ENCODE measurements at places on chromosomes 13 and 19.
A peak's percentile ranks its signal among the peaks of the same experiment; 100 is the strongest.

GRCh38 chr19:53626976-53627375 is 4.8 kb upstream of the DPRX start:
- DNase-seq: no peak

GRCh38 chr19:14450168-14450874 is 17.2 kb downstream of the PKN1 start:
- DNase-seq: no peak

DNA sequence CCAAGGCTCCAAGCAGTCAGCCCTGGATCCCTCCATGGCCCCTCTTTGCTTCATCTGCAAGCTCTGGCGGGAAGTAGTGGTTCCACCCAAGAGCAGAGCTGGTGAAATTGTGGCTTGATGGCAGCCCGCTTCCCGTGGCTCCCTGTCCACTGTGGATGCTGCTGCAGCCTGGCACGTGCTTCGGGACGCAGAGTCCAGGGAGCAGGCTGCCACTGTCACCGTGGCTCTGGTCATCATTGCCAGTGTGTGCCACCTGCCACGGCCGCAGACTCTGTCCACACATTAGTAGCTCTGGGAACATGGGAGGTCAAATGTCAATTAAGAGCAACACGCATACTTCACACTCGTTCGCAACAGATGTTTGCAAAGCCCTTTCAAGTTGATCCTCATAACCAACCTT is 40.8 kb upstream of the RNF17 start:
- no peak for DNase-seq

- DNase-seq: no peak
Measured at GRCh38 chr13:39105110-39105509, 66.9 kb downstream of the NHLRC3 start.

- peak; percentile 83 for DNase-seq
Measured at GRCh38 chr13:98451676-98452470, 125.0 kb downstream of the STK24 start.

GRCh38 chr19:41564515-41565378 is 11.2 kb upstream of the CEACAM21 start:
- DNase-seq: no peak

DNA sequence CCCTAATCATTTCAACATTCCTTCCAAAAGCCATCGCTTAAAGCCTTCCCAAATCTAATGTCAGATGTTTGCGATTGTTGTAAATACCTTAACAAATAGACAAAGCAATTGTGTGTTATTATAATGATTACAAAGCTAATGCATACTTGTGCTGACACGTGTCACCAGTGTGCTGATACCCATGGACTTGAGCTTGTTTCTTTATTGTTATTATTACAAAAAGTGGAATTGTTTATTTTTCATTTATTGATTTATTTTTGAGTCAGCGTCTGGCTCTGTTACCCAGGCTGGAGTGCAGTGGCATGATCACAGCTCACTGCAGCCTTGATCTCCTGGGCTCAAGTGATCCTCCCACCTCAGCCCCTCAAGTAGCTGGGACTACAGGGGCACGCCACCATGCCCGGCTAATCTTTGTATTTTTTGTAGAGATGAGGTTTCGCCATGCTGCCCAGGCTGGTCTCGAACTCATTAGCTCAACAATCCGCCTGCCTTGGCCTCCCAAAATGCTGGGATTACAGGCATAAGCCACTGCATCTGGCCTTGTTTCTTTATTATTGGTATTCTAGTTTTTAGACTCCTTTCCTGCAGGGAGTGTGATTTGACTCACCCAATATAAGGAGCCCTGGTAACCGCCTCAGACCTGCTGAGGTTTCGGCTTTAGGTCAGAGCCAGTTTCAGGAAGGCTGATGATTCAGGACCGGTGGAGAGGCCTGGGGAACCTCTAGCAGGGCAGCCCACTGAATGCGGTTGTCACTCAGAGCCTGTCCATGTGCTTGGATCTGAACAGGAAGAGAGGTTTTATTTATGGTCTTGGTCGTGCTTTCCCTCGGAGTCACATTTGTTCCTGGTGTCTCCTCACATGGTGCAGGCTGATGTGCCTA is 2.1 kb upstream of the FBXO17 start:
- no peak for DNase-seq

GRCh38 chr19:19613506-19613905 is 5.0 kb downstream of the PBX4 start:
- DNase-seq: no peak

DNA sequence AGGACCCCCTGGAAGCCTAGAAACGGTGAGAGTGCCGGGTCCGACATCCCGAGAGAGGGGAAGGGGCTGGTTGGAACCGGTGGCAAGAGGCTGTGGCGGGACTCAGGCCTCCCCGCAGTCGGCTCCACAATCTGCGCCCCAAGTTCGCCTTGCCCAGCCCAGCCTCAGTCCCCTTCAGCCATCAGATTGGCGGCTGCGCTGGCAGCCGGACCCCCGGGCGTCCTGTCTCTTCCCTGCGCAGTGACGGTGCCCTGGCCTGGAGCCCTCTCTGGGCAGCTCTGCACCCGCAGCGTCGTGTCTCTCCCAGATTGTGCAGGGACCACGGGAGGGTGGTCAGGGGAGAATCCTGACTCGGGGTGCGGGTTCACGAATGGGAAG is 315 bp downstream of the ZNF492 start:
- no peak for DNase-seq

DNA sequence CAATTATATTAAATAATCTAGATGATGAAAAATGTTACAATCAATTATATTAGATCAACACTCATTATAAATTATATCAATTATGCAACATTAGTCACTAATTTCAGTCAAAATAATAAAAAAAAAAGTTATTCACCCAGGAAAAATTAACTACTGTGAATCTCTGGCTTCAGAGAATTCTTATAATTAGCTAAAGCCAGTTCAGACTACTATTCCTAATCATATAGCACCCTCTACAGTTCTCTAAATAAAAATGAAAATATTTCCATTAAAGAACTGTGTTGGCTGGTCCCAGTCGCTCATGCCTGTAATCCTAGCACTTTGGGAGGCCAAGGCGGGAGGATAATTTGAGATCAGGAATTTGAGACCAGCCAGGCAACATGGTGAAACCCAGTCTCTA is 33.0 kb downstream of the XPO4 start:
- DNase-seq: no peak

- DNase-seq: no peak
Measured at GRCh38 chr19:51697169-51697776, 4.1 kb downstream of the SPACA6 start.

- DNase-seq: no peak
Measured at GRCh38 chr19:8557642-8558238, 19.5 kb downstream of the MYO1F start.

DNA sequence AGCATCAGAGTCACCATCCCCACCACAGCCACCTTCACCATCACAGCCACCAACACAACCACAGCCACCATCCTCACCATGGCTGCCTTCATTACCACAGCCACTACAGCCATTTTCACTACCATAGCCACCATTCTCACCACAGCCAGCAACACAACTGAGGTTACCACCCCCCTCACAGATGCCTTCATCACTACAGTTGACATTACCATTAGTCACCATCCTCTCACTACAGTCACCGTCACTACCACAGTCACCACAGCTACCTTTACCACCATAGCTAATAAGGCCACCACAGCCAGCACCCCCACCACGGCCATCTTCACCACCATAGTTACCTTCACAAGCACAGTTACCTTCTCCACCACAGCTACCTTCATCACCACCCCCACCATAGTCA is 269.6 kb downstream of the DNAJC15 start:
- no peak for DNase-seq

- no peak for DNase-seq
Measured at GRCh38 chr13:42977219-42977659, 14.8 kb downstream of the EPSTI1 start.

DNA sequence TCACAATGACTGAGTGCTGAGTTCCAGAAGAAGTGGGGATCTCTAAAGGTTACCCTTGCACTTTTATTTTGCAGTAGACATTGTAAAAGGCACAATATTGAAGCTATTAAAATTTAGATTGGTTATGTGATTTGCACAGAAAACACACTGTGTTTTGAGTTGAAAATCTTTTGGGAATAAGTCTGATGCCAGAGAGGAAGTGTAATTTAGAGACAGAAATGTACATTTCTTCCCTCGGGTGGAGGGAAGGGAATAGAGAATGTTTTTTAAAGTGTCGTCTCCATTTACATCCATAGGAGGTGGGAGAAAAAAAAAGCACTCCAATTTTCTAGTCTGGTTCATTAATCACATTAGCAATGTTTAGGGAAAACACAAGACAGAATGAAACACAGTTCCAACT is 465.8 kb downstream of the OLFM4 start:
- no peak for DNase-seq

DNA sequence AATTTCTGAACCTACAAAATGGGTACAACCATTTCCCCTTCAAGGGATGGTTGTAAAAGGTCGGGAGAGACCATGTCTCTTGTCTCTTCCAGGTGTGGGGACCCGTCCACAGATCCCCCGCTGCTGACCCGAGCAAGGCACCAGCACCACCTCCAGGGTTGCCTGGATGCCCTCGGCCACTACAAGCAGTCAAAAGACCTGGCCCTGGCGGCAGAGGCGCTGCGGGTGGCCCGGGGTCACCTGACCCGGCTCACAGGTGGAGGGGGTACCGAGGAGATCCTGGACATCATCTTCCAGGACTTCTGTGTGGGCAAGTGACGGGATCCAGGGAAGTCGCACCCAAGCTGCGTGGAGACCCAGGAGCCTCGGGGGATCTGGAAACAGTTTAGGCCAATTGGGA is 4.0 kb downstream of the GTPBP3 start:
- no peak for DNase-seq

GRCh38 chr19:18220632-18221275 is 5.5 kb downstream of the PDE4C start:
- DNase-seq: no peak

- DNase-seq: peak; percentile 63
Measured at GRCh38 chr19:48419158-48419920, 25.9 kb downstream of the GRIN2D start.

DNA sequence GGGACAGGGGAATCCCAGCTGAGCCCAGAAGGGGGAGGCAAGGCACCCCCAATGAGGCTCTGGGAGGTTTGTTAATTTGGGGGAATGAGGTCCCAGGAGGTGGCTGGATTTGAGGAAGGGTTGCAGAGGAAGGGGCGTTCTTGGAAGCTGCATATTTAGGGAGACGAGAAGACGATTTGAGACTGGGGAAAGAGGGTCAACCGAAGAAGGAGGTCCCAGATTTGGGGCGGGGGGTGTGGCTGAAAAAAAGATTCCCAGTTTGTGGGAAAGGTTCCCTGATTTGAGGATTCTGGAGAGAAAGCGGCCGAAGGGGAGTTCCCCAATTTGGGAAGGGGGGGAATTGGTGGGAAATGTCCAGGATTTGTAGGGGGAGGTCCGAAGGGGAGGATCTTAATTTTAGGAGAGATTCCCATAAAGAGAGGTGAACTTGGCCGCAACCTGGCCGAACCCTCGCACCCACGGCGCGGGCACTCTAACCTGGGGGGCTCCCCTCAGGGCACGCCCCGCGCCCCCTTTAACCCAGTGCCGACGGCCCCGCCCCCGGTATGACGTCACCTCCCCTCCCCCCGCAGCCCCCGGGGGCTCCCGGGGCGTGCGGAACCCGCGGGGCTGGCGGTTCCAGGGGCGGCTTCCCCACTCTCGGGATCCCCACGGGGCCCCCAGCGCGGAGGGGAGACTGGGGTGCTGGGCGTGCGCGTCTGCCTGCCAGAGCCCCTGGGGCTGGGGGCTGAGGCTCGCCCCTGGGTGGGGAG is 1.2 kb downstream of the PTPRS start:
- DNase-seq: no peak

GRCh38 chr19:51070334-51071094 is 5.6 kb upstream of the KLK13 start:
- no peak for DNase-seq

DNA sequence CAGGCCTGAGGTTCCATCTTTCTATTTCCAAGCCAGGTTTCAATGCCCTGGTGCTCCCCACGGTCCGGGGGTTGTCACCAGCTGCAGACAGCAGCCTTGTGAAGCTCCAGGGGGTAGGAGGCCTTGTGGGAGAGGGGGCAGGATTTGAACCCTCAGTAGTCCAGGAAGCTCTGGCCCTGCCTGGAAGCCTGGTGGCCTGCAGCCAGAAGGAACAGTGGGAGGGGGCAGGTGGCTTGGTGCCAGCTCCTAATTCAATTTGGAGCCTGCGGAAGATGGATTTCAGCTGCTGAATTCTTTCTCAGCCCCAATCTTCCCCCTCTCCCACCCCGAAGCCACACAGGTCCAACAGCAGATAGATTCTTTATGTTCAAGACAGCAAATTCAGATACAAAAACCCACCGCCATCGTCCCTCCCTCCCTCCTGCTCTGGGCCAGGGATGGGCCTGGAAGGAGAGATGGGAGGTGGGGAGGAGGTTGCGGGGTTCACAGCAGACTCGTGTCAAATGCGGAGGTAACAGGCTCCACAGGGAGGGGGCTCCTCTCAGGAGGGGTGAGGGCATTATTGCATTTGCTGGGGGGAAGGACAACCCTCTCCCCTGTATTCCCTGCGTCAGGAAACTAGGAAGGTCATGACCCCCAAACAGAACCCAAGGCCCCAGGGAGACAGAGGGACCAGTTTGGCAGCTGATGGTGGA is 2.4 kb upstream of the PTGER1 start:
- peak; percentile 76 for DNase-seq

- DNase-seq: no peak
Measured at GRCh38 chr19:1747285-1748114, 5.8 kb upstream of the ONECUT3 start.

DNA sequence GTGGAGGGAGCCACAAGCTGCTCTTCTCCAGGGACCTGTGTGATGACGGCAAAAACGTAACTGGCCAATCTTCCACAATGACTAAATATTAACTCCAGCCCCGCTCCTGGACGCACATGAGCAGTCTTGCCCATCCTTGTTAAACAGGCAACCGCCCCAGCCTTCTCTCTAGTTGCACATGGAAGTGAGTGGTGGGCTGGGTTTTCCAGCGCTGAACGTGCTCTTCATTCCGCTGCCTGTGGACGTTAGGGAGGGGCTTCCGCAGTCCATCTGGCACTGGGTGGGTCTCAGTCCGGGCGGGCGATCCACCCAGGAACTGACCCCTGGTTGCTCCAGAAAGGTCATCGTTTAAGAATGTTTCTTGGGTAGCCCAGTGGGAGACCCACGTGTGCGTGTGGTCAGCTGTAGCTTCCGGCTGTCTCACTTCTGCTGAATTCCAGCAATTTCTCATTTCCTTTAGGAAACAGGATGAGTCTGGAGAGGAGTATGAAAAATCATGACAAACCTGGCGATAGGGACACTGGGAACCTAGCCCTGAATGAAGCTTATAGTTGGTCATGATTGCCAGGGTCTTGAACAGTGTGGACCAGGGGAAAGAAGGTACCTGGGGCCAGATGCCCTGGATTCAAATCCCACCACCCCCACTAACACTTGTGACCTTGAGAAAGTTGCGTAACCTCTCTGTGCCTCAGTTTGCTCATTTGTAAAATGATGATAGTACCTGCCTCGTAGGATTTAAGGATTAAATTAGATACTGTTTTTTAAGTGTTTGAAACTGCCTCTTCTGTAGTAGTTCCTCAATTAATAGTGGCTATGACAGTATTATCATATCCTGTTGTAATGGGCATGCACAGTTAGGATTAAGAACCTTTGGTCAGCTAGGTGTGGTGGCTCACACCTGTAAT is 92.6 kb downstream of the SIPA1L3 start:
- DNase-seq: peak; percentile 64

DNA sequence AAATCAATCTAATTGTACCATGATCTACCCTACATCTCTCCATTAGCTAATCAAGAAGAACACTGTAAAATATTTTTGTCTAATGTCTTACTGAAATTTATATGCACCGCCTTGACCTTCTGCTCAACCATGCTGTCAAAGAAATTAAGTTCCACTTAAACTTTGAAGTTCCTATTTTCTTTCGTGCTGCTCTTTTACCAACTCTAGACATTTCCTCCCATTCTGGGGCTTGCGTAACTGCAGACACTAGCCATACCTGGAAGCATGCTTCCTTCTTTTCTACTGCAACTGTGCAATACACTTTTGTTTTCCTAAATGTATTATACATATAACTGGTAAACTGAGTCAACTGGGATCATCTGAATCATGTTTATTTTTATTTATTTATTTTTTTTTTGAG is 8.5 kb upstream of the UBE2L5 start:
- no peak for DNase-seq

Data from right forelimb (tissue), 1 donor.